Activated T-helper 17 cell treated with anti-CD3 and anti-CD28 coated beads, Interleukin-2, amount 50 U/mL, for 72 hours (primary cell): ENCODE measurements at places on chromosomes 11 and 22. TPM values are rescaled to one million over a fixed set of nuclear protein-coding genes. Genes with fewer than 3 reads are reported as not detected.

DNA sequence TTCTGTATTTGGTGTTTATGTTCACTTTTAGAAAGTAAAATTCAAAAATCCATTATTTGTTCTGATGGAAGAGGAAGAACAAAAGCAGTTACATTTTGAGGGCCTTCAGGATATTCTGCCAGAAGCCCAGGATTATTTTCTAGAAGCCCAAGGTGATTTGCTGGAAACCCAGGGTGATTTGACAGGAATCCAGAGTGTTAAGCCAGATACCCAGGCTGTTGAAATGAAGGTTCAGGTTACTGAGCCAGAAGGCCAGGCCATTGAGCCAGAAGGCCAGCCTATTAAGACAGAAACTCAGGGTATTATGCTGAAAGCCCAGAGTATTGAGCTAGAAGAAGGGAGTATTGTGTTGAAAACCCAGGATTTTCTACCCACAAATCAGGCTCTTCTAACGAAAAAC is 33.1 kb downstream of the CCDC15 start:
- no peak for ATAC-seq

C11orf87 gene
- total RNA-seq: not detected

GRCh38 chr22:43308836-43309235 is 34.3 kb downstream of the SCUBE1 start:
- no peak for ATAC-seq

GRCh38 chr11:15854245-15854644 is 502.1 kb downstream of the SOX6 start:
- no peak for ATAC-seq

GRCh38 chr22:38881464-38881871 is 9.5 kb upstream of the CBX6 start:
- ATAC-seq: no peak

DSCAML1 gene
- 2.8 TPM for total RNA-seq

FIBP gene
- 75.8 TPM for total RNA-seq

NPAS4 gene
- 0.21 TPM for total RNA-seq

RHOD gene
- 0.22 TPM for total RNA-seq

GRCh38 chr22:39560127-39560526 is 10.4 kb upstream of the CACNA1I start:
- no peak for ATAC-seq

GRCh38 chr22:35353318-35353717 is 27.6 kb upstream of the HMOX1 start:
- no peak for ATAC-seq

DNA sequence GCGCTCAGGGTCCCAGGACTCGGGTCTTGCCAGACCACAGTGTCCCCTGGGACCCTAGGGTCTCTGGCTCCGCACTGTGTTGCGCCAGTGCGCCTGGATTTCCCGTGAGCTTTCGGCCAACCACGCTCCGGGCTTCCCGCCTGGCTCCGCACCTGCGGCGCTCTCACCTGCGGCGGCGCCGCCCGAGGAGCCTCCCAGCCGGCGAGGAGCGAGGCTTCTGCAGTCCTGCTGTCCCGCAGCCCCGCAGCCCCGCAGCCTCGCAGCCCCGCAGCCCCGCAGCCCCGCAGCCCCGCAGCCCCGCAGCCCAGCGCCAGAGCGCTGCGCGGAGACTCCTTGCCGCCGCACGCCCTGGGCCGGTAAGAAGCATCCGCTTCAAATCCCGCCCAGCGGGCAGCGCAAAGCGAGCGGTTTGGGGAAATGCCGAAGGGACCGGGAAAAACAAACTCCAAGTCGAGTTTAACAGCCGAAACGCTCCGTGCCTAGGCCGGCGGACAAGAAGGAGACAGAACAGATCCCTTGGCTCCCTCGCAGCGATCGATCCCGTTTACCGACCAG is 939 bp downstream of the ALX4 start:
- no peak for ATAC-seq

GRCh38 chr11:22795914-22796313 is 33.7 kb downstream of the SVIP start:
- ATAC-seq: no peak

- ATAC-seq: peak; percentile 8
Observed at GRCh38 chr22:21866833-21867527, 465 bp downstream of the MAPK1 start.

DNA sequence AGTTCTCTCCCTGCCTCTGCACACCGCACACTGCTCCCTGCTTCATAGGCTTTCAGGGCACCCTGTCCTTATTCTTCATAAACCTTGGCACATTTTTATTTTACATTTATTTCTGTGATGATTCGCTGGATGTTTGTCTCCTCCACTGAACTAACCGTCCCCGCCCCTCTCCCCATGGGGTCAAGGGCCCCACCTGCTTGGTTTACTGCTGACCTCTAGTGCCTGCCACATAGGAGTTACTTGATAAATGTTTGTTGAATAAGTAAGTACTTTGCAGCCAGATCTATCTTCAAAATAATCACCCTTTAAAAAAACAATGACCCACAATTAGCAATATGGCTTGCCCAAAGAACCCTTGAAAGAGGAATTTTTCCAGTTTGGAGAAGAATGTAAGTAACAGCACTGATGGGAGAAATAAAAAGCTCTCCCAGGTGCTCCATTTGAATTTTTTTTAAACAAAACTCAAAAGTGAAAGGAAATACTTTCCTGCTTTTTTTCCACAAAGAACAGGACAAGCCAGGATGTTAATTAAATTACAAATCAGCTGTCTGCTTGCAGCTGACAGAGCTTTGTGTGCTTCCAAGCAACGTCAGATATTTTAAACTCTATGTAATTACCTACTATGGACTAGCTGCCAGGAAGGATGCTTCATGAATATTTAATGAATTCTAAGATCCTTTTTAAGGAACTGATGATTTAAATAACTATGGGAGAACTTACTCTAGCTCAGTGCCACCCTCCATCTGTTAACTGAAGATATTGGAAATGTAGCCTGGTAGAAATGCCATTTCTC is 1083.6 kb downstream of the DLG2 start:
- no peak for ATAC-seq

SOX10 gene
- not detected for total RNA-seq

GRCh38 chr11:70064726-70065317 is 13.3 kb upstream of the ANO1 start:
- ATAC-seq: no peak

- no peak for ATAC-seq
Observed at GRCh38 chr11:15590132-15590531, 475.4 kb downstream of the INSC start.

GRCh38 chr11:106286881-106287504 is 209.5 kb downstream of the AASDHPPT start:
- no peak for ATAC-seq

DNA sequence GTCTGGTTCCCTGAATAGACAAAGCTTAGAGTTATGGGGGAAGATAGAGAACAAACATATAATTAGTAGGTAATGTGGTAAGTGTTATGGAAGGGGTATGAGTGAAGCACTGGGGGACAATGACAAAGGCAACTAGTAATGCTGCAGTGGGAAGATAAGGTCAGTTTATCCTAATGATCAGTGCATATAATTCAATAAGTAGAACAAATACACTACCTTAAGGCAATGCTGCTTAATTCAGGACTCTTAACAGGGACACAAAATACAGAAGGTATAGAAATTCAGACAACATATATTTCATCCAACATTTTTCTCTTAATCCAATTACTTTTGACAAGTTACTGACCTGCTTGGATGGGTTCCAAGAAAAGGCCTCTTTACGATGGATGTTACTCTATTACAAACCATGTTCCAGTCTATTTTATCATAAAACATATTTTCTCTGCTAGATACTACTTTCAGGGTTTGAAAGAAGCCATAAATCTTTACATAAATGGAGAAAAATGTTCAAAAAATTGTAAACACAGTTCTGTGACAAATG is 1186.2 kb downstream of the LRRC4C start:
- no peak for ATAC-seq

UBTFL1 gene
- total RNA-seq: not detected

DNA sequence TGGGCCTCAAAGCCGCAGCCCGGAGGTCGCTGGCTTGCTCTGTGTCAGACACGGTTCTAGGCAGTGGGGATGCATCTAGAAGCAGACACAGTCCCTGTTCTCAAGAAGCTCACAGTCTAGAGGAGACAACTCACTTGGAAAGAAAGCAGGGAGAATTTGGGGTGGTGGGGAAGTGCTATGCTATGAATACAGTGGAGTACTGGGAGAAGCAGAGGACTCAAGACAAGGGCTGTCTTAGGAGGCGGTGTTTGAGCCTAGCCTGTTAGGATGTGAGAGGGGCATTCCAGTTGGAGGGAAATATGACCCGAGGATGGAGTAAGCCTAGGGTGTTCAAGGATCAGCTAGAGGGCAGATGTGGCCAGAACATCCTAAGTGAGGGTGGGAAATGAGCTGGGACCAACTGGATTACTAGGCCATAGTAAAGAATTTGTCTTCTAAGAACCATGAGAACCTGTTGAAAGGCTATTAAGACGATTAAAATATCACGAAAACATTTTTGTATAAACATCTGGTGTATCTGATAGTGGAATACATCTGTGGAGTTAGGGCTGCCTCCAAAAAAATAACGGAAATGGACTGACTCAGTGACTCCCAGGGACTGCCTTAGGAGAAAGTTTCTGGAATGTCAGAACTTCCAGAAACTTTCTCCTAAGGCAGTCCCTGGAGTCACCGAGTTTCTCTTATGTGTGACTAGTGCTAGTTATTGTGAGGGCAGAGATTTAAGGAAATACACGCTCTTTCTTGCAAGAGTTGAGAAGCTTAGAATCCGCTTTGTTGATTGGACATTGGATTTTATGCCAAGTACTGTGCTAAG is 1.1 kb upstream of the PITPNB start:
- ATAC-seq: peak; percentile 60

GRCh38 chr11:129768356-129768755 is 47.3 kb upstream of the TMEM45B start:
- no peak for ATAC-seq

PAX6 gene
- total RNA-seq: not detected

DNA sequence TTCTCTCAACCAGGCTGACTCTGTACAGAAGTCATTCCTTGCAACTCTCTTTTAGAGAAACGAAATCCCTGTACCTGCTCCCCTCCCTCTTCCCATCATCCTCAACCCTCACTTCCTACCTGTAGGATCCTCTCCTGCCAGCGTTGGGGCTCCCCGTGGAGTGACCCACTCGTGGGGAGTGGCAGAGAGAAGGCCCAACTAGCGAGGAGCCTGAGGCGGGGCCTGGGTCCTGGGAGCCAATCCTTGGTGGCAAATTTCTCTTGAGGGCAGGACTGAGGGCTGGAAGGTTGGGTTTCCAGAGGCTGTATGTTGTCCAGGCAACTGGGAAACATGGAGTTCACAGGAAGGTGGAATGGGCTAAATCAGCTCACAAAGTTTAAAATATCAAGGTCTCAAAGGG is 10.4 kb downstream of the NHERF4 start:
- peak; percentile 43 for ATAC-seq

OR4D9 gene
- total RNA-seq: not detected

GRCh38 chr11:114440971-114441763 is 1.9 kb downstream of the REXO2 start:
- ATAC-seq: no peak

DNA sequence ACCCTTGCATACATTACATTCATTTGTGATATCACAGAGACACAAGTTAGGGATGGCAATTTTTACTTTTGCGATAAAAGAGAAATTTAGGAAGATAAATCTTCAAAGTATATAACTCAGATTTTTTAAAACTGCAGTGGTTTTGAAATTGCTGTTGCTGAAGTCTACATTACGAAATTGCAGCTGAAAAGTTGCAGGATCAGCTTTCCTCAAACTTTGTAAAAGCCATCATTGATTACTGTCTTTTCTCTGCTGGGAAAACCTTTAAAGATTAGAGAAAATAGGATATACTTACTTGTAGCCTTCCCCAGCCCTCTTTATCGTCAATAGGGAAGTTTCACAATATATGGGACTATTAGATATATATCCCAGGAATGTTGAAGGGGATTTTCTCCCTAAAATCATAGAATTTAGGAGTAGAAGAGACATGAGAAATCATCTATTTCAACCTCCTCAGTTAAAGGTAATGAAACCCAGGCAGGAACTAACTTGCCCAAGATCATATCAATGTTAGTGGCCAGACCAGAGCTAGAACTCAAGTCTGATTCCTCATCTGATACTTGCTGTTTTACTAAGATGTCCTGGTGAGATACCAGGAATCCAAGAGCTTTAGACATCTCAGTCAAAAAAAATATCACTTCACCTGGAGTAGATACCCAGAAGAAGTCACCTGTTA is 10.4 kb upstream of the AGBL2 start:
- ATAC-seq: no peak

UBQLNL gene
- total RNA-seq: not detected

GRCh38 chr11:125955856-125956255 is 10.0 kb downstream of the VSIG10L2 start:
- ATAC-seq: no peak

ALDH3B2 gene
- total RNA-seq: not detected

- no peak for ATAC-seq
Observed at GRCh38 chr22:27603800-27604144, 197.8 kb downstream of the MN1 start.

PANX2 gene
- 2.5 TPM for total RNA-seq

BAIAP2L2 gene
- total RNA-seq: 2.1 TPM

APOL6 gene
- 38.7 TPM for total RNA-seq

DNA sequence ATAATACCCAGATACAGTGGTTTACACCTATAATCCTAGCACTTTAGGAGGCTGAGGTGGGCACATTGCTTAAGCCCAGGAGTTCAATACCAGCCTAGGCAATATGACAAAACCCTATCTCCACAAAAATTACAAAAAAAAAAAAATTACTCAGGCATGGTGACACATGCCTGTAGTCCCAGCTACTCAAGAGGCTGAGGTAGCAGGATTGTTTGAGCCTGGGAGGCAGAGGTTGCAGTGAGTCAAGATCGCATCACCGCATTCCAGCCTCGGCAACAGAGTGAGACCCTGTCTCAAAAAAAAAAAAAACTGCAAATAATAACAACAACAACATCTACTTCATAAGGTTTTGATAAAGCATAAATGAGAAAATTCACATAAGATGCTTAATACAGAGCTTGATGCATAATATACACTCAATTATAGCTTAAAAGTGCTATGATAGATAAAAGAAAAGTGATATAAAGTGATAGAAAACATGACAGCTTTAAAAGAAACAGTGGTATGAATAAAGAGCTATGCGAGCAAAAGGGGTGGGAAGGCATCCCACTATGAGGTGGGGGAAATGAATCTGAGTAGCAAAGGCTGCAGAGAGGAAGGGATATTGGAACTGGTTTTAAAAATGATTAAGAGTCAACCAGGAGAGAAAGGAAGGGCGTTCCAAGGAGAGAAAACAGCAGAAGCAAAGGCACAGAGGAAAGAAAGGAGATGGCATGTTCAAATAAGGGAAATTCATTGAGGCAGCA is 197.6 kb downstream of the KIF18A start:
- ATAC-seq: no peak

KCNK4 gene
- total RNA-seq: not detected

GRCh38 chr22:19714312-19715187 is at the start of gene SEPTIN5:
Gene SEPTIN5 (plus strand): TSS chr22:19714503. CDS start chr22:19714589, 86 bp downstream.
- no peak for ATAC-seq

GRCh38 chr11:3171931-3172560 is 6.9 kb upstream of the OSBPL5 start:
- no peak for ATAC-seq

- ATAC-seq: no peak
Observed at GRCh38 chr22:42418811-42419242, 13.4 kb downstream of the NFAM1 start.

HSCB gene
- 18.9 TPM for total RNA-seq
